Caki2 (cell line): ENCODE measurements at places on chromosomes 1 and 21. TPM values are rescaled to one million over a fixed set of nuclear protein-coding genes. Genes with fewer than 3 reads are reported as not detected.

CLDN17 gene
- total RNA-seq: not detected in 2 replicates

DNA sequence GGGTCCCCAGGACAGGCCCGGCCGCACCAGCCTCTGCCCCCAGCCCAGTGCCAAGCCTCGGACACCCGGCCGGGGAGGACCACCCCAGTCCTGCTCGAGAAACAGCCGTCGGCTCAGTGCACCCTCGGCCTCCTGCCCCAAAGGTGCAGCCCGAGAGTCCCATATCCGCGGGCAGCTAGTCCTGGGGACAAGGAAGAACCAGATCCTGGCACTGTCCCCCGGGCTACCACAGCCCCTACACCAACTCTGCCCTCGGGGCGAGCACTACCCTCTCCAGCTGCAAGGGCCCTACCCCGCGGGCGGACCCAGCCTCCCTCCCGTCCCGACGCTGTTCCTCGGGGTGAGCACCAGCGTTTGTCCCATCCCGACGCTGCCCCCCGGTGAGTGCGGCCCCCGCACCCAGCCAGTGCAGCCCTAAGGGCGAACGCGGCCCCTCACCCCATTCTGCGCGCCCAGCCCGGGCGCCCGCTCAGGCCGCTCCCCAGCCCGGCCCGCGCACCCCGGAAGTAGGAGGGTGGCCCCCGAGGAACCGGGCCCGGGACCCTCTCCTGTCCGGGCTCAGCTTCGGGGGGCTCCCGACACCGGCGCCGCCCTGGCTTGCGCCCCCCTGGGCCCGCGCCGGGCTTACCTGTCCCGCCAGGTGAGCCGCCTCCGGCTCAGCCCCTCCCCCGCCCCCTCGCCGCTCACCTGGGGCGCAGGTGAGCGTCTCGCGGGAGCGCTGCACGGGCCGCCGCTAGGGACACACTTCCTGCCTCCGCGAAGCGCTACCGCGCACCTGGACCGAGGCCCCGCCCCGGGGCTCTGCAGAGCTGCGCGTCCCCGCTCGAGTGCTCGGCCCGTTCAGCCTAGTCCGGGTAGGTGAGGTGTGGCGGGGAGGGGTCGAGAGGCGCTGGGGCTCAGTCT, at the start of gene KDF1:
Gene KDF1 (minus strand): TSS at position 747 of the 903 bp plus-strand sequence. CDS start 8,088 bp downstream, outside the sequence.
- no peak for DNase-seq

DNA sequence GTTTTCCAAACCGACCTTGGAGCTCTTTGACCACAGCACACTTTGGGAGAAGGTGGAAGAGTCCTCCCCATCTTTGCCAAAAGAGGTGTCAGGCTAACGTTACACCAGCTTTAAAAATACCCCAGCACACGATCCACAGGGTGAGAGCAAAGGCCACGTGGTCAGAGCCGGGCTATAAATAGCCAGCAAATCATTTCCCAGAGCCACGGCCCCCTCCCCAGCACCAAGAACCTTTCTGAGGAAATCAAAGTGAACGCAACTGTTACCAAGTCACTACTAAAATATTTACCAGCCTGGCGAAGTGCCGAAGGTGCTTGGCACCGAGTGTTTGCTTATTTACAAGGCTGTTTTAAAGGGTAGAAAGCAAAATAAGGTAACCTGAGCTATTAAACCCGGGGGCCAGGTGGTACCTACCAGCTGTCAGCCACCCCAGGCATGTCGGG, 72.4 kb downstream of the CASZ1 start:
- no peak for DNase-seq

TDRD5 gene
- not detected in 2 replicates for total RNA-seq

DNA sequence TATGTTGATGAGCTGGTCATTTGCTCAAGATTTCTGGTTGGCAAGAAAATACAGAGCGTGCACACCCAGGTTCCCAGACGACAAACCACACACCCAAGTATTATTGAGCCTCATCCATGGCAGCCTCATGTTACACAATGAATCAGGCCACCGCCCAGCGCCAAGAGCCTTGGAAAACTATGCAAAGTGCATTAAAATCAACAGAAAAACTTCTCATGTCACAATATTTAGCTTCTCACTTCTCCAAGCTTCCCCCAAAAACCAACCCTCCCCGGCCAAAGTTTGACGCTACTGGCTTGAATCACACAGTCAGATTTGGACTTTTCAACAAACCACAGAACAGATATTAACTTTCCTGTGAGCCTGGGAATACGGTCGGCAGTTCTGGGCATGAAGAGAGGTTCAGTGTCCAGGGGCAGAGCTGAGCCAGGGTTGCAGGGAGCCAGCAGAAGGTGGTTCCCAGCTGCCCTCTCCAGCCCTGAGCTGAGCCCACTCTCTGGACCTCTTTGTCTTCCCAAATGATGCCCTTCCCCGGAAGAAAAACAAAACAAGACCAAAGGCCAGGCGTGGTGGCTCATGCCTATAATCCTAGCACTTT, 71.1 kb downstream of the SETD4 start:
- no peak for DNase-seq

- DNase-seq: no peak
Measured at GRCh38 chr1:17148950-17149608, 29.8 kb upstream of the PADI2 start.

FRRS1 gene
- 7.2 and 7.9 TPM in 2 replicates for total RNA-seq

GJA5 gene
- total RNA-seq: not detected in 2 replicates

GRCh38 chr1:224739997-224740684, 124.0 kb downstream of the CNIH3 start:
- no peak for DNase-seq

DNA sequence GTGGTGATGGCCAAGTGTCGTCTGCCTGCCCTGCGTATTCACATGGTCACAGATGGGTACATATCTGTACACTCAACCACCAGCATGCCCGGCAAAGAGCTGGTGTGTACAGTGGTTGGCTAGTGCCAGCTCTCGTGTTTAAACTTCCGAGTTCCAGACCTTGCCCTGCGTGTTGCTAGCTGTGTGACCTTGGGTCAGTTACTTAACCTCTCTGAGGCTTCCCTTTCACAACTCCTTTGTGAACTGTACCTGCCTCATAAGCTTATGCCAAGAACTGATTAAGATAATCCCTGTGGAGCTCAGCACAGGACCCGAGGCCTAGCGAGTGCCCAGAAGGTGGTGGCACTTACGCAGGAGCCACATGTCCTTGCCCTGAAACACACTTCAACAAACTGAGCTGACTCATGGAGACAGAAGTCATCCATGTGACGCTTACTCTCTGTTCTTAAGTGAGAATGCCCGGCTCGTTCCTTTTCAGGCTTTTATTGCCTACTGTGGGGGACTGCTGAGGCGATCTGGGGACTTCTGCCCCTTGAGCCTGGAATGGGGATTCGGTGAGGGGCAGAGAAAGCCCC, 55.4 kb downstream of the ALPL start:
- DNase-seq: peak; percentile 37

GRCh38 chr1:184696403-184696802, 58.3 kb downstream of the EDEM3 start:
- DNase-seq: no peak

GBP2 gene
- total RNA-seq: 2.7 and 3.7 TPM in 2 replicates

GRCh38 chr1:161884475-161884874, 118.4 kb downstream of the ATF6 start:
- DNase-seq: no peak

DNA sequence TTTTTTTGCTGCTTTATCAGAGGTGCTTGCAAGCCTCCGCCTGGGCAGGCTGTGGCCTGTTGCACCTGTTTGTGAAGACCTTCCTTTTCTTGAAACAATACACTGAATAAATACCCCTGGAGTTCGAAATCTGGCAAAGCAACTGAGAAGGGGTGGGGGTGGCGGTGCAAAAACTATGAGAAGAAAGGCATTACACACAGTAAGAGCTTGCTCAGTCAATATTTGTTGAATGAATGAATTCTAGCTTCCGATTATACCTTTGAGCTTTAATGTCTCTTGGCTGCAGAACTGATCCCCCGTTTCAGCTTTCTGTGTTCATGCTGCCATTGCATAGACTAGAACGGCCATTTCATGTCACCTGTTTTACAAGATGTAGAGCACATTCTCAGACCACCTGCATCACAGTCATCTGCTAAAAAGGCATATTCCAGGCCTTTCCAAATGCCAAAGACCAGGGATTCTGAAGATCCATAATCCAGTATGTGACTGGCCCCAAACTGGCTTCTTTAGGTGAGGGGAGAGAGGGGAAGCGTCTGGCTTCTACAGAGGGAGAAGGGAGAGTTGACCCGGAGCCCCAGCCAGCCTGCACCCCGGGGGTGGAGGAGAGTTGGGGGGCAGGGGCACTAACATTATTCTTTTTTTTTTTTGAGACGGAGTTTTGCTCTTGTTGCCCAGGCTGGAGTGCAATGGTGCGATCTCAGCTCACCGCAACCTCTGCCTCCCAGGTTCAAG, 111.5 kb downstream of the ETS2 start:
- no peak for DNase-seq

C21orf58 gene
- total RNA-seq: 3.0 and 4.5 TPM in 2 replicates

NR0B2 gene
- not detected in 2 replicates for total RNA-seq

COPA gene
- total RNA-seq: 80.5 and 84.9 TPM in 2 replicates

PRRX1 gene
- not detected in 2 replicates for total RNA-seq

DNA sequence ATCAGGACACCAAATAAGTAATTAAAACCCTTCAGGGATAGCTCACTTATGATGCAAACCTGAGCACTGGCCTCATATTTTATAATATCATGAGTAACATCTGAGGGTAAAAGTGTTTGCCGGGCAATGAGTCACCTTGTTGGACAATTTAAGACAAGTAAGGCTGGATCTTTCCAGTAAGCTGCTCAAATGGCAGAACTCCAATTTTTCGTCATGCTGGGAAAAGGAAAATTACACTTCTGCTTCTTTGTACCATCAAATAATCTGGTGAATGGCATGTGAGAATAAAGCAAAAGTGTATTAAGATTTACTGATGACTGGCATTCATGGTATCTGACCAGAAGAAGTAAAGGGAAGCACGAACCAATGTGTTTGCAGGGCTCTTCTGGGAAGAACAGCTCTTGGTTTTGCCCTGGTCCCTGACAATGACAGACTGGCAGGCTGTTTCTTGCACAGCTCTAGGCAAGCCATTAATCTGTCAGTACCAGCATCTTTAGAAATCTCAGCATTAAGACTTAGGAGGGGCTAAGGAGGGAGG, 392.2 kb downstream of the VAV3 start:
- DNase-seq: no peak
